Cerebellar nuclear complex (tissue), 1 donor: ENCODE measurements at places on chromosomes 11 and 22.

DNA sequence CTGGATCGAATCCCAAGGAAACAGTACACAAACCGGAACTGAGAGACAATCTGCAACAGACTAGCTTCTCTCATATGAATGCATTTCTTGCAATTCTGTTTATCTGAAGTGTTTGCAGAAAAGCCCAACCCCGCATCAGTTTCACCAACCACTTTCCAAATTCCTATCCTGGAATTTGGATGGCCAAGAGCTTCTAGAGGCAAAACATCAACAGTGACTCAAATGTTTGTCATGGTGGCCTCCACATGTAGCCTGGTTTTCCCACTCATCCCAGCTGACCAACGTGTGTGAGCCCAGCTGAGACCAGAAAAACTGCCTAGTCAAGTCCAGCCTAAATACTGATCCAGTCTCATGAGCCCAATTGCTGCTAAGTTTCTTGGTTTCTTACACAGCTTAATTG is 8.3 kb upstream of the MIEF1 start:
- no peak for DNase-seq

DNA sequence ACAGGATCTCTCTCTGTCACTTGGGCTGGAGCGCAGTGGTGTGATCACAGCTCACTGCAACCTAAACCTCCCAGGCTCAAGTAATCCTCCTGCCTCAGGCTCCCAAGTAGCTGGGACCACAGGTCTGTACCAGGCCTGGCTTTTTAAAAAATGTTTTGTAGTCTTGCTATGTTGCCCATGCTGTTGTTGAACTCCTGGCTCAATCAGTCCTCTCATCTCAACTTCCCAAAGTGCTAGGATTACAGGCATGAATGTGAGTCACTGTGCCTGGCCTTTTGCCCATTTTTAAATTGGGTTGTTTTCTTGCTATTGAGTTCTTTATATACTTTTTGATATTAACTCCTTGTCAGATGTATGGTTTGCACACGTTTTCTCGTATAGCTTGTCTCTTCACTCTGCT is 33.0 kb upstream of the PITPNB start:
- DNase-seq = no peak

DNA sequence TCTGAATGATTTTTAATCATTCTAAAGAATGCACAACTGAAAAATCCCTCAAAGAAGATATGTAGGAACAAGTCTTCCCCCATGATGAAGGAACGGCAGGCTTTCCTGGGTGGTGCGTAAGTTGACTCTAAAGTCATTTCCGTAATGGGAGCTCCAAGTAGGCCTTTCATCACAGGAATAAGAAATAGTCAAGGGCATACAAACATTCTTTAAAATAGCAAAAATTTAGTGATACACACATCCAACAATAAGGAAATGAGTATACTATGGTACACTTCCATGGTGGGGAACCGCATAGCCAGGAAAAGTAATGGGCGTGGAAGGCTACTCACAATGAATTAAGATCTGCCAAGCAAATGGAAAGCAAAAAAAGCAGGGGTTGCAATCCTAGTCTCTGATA is 10.7 kb downstream of the CD59 start:
- DNase-seq = no peak

- DNase-seq = no peak
These were observed 647.3 kb downstream of the TBC1D22A start for GRCh38 chr22:47409539-47410275.

GRCh38 chr11:90590286-90590685 is 367.4 kb upstream of the CHORDC1 start:
- no peak for DNase-seq

- DNase-seq = no peak
These were observed 3.5 kb downstream of the SYVN1 start for GRCh38 chr11:65130631-65131416.

GRCh38 chr11:76574406-76574805 is 96.1 kb downstream of the LRRC32 start:
- DNase-seq = no peak

DNA sequence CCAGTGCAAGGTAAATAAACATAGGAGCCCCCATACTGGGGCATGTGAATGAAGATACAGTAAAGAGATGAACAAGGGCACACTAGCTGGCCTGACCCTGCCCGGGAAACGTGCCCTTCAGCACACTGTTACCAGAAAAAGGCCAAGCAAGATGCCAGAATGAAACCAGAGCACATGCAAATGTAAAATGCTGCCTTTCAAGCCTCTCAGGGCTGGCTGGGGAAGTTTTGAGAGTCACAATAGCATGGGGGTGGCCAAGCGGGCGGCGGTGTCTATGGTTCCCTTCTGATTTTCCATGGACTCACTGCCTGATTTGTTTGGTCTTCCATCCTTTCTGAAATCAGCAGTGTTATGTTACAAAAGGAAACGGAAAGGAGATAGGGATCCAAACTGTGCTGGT is 18.9 kb upstream of the SUSD2 start:
- DNase-seq = no peak

GRCh38 chr11:129930743-129931142 is 35.4 kb upstream of the NFRKB start:
- no peak for DNase-seq

- no peak for DNase-seq
These were observed 87.5 kb downstream of the RRM1 start for GRCh38 chr11:4181782-4182721.

GRCh38 chr11:36803084-36803483 is 205.0 kb upstream of the RAG2 start:
- DNase-seq = no peak
